Endodermal cell (in vitro differentiated cells): ENCODE measurements at places on chromosomes 2 and 18.

DNA sequence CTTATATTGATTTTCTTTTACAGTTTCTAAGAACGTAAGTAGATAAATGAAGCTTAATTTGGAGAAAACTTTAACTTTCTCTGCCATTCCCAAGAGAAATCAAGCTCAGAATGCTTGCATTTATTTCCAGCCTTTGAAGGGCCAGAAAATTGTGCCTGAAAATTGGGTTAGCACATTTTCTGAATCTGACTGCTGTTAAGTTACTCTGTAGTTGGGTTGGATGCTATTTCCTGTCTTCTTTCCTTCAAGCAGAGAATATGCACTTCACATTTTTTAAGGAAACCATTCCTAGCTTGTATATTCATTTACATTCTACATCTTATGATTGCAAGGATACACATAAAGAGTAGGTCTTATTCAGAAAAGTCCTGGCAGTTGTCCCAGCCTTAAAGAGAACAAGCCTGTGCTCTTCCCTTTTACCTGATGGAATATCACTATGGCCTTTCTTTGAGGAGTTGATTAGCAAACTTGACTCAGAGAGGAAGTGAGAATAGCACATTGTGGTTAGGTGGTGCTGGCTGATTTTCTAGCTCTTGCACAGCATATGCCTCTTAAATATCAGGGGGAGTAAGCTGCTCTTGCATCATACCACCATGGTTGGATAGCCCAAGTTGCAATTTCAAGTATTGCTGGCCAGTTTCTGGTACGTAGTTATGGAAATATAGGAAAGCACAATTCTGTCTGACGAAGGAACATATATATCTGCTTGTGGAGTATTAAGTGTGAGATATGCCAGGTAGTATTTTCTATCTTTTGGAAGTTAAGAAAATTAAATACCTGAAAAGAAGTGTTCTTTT lies 133.7 kb downstream of the COMMD1 start:
- DNase-seq = no peak
- no peaks in the 10 kb centered on the region for H3K36me3 ChIP-seq
- no peak overlapping the region for H3K4me3 ChIP-seq
- peaks cover 2% of the 10 kb centered on the region for H3K4me1 ChIP-seq
- H3K27me3 ChIP-seq = no peaks in the 10 kb centered on the region

GRCh38 chr2:18123211-18123570 lies 244.7 kb downstream of the KCNS3 start:
- no peak overlapping the region for H3K4me3 ChIP-seq
- no peak for DNase-seq
- no peak overlapping the region for H3K27ac ChIP-seq
- no peaks in the 10 kb centered on the region for H3K4me1 ChIP-seq

DNA sequence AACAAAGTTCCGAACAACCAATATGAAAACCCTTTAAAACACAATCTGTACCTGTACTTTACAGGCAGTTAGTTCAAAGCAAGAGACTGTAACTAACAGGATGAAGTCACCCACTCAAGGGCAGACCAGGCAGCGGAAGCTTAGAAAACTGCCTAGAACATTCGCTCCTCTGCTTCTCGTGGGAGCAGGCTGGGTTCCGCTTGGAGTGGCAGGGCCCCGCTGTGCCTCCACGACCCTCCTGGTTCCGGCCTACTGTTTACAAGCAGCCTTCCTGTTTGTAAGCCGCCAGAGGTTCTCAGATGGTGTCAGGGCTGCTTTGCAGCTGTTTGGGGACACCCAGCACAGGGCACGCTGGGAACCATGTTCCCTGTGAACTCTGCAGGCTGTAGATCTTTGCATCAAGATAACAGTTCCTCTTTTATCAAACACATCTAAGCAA lies 31.3 kb downstream of the CIB4 start:
- no peak overlapping the region for H3K27ac ChIP-seq
- no peak overlapping the region for H3K4me3 ChIP-seq
- no peaks in the 10 kb centered on the region for H3K36me3 ChIP-seq

DNA sequence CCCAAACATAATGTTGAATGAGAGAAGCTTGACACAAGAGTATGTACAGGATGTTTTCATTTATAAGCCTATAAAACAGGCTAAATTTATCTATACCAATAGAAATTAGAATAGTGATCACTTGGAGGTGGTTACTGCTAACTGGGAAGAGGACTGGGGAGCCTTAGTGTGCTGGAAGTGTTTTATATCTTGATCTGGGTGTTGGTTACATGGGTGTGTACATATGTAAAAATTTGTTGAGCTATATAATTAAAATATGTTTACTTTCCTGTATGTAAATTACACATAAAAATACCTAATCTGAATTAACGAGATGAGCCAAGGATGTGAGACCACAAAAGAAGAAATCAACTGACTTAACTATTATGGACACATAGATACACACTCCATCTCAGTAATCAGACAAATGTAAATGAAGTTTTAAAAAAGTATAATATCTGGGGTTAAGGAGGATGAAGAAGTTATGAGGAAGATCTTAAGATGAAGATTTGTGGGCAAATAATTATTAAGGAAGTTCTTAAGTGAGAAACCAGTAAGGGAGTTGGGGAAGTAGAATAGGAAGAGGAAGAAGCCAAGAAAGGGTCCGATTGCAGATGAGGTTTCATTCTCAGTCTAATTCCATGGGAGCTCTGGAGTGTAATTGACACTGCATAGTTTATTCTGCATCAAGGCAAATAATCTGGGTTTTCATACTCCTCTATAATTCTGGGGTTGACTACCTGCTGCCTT lies 32.3 kb upstream of the NABP1 start:
- no peaks in the 10 kb centered on the region for H3K36me3 ChIP-seq
- peaks cover 5% of the 10 kb centered on the region for H3K27me3 ChIP-seq
- H3K4me1 ChIP-seq = no peaks in the 10 kb centered on the region

DNA sequence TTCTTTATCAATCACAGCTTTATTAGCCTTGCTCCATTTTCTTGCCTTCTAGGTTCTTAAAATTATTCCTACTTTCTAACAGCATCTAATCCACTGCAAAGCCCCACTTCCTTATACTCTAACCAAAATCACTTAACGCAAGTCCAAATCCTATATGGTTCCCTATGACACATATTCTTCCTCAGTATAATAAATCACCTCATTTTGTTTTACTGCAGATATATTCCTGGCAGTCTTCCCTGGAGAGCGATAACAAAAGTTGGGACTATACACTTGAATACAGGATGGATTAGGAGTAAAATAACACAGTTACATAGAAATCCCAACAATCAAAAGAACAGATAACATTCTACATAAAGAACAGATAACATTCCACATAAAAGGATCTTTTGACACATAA lies 144.8 kb downstream of the ATAD2B start:
- H3K36me3 ChIP-seq = peaks cover 19% of the 10 kb centered on the region
- no peak for DNase-seq
- H3K4me1 ChIP-seq = peaks cover 8% of the 10 kb centered on the region
- no peak overlapping the region for H3K4me3 ChIP-seq
